Spinal cord (tissue), 10 donors: ENCODE measurements at places on chromosomes 7 and 10. TPM values are rescaled to one million over a fixed set of nuclear protein-coding genes. Genes with fewer than 3 reads are reported as not detected.

ANXA8 gene
- not detected for polyA plus RNA-seq

TAX1BP1 gene
- 115 TPM for polyA plus RNA-seq

PRLHR gene
- polyA plus RNA-seq = 0.54 TPM

AASS gene
- 46.3 TPM for polyA plus RNA-seq

ZNF487 gene
- polyA plus RNA-seq = 16.2 TPM

CTNNA3 gene
- polyA plus RNA-seq = 24.8 TPM

NEBL gene
- polyA plus RNA-seq = 30.6 TPM

CADPS2 gene
- 18.7 TPM for polyA plus RNA-seq

AKR1C4 gene
- polyA plus RNA-seq = not detected

UTF1 gene
- polyA plus RNA-seq = not detected

PGAM1 gene
- 381 TPM for polyA plus RNA-seq

YAE1 gene
- 32.5 TPM for polyA plus RNA-seq

TMUB1 gene
- 51.0 TPM for polyA plus RNA-seq

WNT16 gene
- polyA plus RNA-seq = 2.8 TPM

RPEL1 gene
- not detected for polyA plus RNA-seq

OAT gene
- polyA plus RNA-seq = 183 TPM

ZC3HAV1 gene
- 11.6 TPM for polyA plus RNA-seq

MMRN2 gene
- polyA plus RNA-seq = 13.5 TPM

CALML3 gene
- polyA plus RNA-seq = 0.08 TPM

TCAF1 gene
- 156 TPM for polyA plus RNA-seq

MAGI2 gene
- 47.6 TPM for polyA plus RNA-seq

IDI2 gene
- polyA plus RNA-seq = 0.12 TPM

EGR2 gene
- 2.7 TPM for polyA plus RNA-seq

CACNB2 gene
- polyA plus RNA-seq = 18.4 TPM

ACSM6 gene
- polyA plus RNA-seq = 0.14 TPM

AGAP6 gene
- polyA plus RNA-seq = 21.7 TPM

KNDC1 gene
- polyA plus RNA-seq = 35.8 TPM

ASB13 gene
- polyA plus RNA-seq = 35.8 TPM

LIPJ gene
- polyA plus RNA-seq = 0.30 TPM

CHST3 gene
- polyA plus RNA-seq = 30.1 TPM
